ENCODE measurements at places on chromosomes 7 and 10.

DNA sequence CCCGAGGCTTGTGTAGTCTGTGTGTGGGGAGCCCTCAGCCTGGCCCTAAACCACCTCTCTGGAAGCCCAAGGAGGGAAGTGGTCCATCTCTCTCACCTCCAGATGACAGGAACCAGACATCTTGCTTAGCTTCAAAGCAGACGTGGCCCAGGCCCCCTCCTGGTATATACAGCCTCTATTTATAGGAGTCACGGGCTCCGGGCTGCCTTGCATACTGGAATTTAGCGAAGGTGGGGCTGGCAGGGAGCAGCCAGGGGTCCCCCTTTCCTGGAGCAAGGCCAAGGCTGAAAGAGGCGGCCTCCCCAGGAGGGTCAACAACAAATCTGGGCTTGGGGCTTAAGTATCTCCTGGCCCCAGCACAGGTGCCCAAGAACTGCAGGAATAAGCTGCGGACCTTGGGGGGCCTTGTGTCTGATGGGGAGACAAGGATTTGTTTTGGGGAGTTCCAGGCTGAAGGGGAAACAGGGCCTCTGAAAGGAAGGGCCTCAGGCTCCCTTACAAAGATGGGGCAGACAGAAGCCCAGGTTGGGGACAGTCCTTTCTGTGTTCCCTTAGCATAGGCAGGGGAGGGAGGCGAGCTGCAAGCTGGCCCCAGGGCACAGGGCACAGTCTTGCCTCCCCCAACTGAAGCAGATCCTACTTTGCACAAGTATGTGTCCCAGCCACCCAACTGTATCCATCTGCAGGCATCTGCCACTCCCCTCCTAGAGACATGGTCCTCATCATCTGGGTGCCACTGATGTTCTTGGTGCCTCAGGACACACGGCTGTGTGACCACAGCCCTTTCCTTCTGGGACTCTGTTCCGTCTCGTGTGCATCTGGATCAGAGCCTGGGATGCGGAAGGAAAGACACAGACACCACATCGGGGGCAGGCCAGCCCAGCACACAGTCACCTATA, 11.9 kb downstream of the ZCCHC24 start:
- no peak for DNase-seq

DNA sequence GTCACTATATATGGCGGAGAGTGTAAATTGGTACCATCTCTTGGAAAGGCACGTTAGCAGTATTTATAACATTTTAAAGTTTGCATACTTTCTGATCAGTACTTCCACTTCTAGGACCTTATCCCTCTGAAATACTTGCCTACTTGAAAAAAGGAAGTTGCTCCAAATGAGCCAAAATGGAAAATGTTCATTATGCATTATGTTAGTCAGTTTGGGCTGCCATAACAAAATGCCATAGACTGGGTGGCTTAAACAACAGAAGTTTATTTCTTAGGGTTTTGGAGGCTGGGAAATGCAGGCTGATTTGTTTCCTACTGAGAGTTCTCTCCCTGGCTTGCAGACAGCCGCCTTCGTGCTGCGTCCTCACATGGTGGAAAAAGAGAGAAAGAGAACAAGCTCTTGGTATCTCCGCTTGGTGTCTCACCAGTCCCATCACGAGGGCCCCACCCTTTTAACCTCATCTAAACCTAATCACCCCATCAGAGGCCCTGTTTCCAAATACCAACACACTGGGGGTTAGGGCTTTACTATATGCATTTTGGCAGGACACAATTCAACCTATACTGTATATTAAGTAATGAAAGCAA, 6.9 kb downstream of the SNX10 start:
- DNase-seq, result no peak

DNA sequence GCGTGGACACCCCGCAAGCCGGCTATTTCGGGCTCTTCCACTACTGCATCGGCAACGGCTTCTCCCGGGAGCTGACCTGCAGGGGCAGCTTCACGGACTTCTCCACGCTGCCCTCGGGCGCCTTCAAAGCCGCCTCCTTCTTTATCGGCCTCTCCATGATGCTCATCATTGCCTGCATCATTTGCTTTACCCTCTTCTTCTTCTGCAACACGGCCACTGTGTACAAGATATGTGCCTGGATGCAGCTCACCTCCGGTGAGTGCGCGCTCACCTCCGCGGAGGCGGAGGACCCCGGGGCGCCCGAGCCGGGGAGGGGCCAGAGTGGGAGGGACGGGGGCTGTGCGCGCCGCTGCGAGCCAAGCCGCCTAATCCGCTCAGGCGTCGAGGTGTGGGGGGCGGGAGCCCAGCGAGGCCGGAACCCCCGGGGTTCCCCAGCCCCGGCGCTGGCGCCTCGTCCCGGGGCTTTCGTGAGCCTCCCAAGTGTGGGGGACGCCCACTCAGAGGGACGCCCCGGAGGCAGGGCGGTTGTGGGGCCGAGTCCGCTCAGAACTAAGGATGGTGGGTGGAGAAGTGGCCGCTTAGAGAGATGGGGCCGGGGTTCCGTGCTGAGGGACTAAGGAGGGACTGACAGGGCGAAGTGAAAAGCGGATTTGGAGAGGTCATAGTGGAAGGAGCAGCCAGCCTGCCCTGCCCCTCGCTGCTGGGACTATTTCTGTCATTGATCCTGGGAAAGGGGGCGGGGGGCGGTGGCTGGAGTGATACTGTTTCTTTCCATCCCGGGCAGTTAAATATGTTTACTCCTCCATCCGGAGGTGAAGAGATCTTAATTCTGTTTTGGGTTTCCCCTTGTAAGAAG, 795 bp downstream of the LHFPL3 start:
- DNase-seq, result no peak

GRCh38 chr10:5630112-5630436, 36.3 kb downstream of the ASB13 start:
- DNase-seq, result no peak

- no peak for DNase-seq
Observed at GRCh38 chr7:30788640-30789333, 17.6 kb downstream of the MINDY4 start.

DNA sequence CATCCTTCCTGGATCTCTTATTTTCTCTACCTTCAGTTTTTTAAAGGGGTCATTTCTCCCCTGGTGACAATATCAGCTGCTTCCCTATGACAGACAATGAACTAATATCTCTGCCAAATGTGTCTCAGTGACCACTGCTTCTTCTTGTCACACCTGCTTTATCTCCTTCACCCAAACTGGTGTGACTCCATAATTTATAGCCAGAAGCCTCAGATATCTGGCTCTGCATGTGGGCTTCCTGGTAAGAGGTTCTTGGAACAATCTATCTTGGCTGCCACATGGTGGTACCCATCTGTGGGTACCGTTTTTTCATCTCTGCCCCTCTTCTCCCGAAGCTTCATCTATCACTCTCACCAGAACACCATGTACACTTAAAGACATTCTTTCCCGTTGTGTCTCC, 37.0 kb downstream of the CPVL start:
- no peak for DNase-seq

GRCh38 chr7:55107946-55108345, 89.1 kb downstream of the EGFR start:
- DNase-seq, result no peak

DNA sequence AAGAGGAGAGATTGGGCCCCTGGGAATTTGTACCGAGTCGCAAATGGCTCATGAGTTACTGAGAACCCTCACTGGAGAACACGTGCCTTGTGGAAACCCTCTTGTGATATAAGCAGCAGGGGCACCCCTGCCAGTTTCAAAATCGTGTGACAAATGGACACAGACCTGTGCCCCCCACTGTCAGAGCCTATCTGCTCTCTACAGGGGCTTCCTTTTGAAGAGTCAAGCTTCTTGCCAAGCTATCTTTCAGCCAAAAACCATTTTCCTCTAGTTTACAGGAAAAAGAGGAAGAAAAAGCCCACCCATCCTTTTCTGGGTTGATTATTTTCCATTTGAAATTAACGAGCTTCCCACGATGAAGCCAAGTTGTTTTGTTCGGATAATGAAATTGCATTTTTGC, 64.1 kb upstream of the MPP7 start:
- no peak for DNase-seq

GRCh38 chr10:72802763-72803505, 90.6 kb upstream of the OIT3 start:
- DNase-seq, result no peak

- no peak for DNase-seq
Observed at GRCh38 chr7:38830826-38831225, 78.2 kb downstream of the VPS41 start.

DNA sequence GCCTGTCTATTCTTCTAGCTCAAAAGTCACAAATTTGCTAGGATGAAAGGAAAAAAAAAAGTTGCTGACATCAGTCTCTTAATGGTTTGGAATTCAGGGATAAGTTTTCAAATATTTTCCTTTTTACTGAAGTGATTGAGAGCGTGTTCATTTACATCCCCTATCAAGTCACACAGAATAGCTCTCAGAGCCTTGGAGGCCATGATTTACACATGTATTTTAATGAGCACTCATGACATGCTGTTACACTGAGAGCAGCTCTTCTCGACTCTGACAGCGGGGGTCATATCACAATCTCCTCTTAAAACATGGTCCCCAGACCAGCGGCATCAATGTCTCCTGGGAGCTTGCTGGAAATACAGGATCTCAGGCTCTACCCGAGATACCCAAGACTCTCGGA, 232.7 kb downstream of the POU6F2 start:
- DNase-seq, result no peak

- DNase-seq, result no peak
Observed at GRCh38 chr10:38050212-38050611, 39.7 kb downstream of the ZNF33A start.

DNA sequence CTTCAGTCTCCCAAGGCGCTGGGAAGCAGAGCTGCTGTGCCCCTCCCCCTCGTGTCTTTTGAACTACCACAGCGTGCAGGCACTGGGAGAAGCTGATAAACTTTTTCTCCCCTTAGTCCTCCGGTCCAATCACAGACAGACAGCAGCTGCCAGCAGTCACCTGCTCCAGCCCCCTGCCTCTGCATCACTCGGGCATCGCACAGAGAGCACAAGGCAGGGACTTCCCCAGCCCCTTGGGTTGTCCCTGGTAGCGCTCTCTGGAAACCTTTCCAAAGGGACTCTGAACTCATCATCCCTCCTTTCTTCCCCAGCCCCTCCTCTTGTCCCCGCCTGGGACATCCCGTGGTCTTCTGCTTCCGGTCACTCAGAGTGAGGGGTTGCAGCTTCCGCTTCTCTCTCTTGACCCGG, 1.4 kb upstream of the NEUROG3 start:
- no peak for DNase-seq

GRCh38 chr10:58712141-58712540, 199.5 kb downstream of the BICC1 start:
- no peak for DNase-seq

GRCh38 chr7:106057204-106057961, 54.7 kb downstream of the SYPL1 start:
- DNase-seq, result no peak

DNA sequence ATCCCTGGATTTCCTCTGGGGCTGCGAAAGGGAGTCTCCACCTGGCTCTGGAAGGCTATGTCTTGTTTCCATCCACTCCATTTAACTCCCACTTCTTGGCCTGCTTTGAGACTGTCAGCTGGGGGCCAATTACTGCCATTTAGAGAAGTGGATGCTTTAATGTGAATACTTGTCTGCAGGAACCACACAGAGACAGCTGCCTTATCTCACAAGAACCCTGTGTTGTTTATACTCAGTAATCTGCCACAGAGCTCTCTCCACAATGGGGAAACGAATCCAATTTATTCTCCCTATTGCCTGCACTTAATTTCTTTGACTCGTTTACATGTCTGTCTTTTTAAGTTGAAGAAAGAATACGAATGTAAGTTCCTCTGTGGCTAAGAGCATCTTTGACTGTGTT, 787.0 kb upstream of the C7orf33 start:
- DNase-seq, result no peak

DNA sequence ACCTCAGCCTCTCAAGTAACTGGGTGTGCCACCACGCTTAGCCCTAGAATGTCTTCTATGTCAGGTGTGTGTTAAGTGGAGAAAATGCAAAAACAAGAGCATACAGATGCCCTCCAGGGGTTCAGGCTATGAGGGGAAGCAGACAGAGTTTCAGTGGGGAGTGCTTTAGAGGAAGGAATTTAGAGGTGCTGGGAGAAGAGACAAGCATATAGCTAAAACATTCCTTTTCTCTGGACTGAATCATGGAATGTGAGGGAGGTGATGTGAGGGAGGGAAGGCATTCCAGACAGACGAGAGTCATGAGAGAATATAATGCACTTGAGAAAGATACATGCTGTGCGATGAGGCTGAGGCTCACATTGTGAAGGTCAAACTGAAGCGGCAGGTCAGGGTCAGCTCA, 6.6 kb upstream of the ZNF786 start:
- no peak for DNase-seq

DNA sequence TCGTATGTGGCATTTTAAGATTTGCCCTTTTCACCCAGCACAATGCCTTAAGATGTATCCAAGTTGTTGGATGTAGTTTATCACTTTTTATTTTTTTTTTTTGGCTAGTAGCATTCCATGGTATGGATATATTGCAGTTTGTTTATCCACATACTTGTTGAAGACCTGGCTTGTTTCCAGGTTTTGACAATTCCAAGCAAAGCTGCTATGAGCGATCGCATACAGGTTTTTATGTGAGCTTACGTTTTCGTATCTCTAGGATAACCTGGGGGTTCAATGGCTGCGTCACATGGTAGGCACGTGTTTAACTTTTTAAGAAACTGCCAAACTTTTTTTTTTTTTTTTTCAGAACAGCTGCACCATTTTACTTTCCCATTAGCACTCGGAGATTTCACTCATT, 32.2 kb downstream of the BAIAP2L1 start:
- DNase-seq, result no peak

DNA sequence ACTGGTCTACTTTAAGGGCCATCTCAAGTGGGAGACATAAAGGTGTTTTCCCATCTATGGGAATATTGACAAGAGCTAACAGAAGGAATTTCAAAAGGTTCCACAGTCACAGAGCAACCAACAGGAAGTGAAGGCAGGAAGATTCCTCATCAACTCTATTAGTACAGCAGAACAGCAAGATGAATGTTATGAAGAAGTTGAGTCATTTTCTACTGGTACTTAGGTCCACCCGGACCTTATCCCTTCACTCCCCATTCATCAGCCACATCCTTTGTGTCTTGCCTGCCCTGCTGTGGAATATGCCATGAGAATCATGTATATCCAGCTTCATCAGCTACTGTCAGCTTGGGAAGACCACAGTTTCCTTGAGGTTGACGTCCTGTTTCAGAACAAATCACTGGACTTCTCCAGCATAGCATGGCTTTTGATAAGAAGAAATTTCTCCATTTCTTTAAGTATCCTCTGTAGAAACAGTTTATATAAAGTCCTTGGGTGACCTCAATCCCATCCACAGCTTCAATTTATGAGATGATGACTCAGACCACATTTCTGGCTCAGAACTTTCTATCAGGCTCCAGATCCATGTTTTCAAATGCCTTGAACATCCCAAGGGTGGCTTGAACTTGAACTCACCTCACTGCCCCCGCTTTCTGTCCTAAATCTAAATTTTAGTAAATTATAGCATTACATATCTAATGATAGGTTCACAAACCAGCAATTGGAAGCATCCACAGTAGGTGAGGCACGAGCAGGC, 84.9 kb upstream of the AGK start:
- DNase-seq, result no peak

- no peak for DNase-seq
Observed at GRCh38 chr7:27151341-27151930, 947 bp downstream of the HOXA3 start.
